ENCODE measurements at places on chromosomes 13 and 19. TPM values are rescaled to one million over a fixed set of nuclear protein-coding genes. Genes with fewer than 3 reads are reported as not detected.

GRCh38 chr13:46088821-46089562, 15.8 kb downstream of the CPB2 start:
- DNase-seq = no peak

DNA sequence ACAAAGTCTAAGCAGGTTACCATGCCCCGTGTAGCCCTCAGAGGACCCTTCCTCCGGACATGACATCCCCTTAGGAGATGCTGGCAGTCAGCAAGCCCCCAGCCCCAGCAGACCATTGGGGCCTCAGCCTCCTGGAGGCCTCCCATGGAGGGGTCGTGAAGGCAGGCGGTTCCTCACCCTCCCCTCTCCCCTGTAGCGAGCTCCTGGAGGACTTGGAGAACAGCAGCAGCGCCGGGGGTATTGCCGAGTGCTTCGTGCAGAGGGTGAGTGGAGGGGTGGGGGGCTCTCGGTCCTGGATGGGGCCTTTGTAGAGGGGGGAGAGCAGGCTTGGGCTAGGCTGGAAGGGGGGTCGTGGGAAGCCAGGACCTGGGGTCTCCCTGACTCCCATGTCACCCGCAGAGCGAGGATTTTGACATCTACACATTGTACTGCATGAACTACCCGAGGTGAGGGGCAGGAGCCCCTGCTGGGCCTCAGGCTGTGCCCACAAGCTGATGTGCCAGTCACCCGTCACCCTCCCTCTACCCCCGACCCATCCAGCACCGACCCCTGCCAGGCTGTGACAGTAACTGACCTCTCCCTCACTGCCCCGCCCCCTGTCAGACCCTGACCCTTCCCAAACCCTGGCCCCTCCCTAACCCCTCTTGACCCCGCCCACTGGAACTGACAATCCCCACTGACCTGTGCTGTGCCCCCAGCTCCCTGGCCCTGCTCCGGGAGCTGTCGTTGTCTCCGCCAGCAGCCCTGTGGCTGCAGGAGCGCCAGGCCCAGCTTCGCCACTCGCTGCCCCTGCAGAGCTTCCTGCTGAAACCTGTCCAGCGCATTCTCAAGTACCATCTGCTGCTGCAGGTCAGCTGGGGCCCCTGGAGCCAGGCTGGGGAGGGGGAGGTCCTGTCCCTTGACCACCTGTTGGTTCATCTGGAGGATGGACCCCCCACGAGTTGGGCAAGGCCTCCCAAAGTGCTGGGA, 4.0 kb downstream of the PLEKHG2 start:
- no peak for DNase-seq

GRCh38 chr13:80866921-80867320, 526.0 kb upstream of the SPRY2 start:
- DNase-seq = peak; percentile 44

GRCh38 chr19:45469945-45470761, 2.4 kb downstream of the FOSB start:
- no peak for DNase-seq

DNA sequence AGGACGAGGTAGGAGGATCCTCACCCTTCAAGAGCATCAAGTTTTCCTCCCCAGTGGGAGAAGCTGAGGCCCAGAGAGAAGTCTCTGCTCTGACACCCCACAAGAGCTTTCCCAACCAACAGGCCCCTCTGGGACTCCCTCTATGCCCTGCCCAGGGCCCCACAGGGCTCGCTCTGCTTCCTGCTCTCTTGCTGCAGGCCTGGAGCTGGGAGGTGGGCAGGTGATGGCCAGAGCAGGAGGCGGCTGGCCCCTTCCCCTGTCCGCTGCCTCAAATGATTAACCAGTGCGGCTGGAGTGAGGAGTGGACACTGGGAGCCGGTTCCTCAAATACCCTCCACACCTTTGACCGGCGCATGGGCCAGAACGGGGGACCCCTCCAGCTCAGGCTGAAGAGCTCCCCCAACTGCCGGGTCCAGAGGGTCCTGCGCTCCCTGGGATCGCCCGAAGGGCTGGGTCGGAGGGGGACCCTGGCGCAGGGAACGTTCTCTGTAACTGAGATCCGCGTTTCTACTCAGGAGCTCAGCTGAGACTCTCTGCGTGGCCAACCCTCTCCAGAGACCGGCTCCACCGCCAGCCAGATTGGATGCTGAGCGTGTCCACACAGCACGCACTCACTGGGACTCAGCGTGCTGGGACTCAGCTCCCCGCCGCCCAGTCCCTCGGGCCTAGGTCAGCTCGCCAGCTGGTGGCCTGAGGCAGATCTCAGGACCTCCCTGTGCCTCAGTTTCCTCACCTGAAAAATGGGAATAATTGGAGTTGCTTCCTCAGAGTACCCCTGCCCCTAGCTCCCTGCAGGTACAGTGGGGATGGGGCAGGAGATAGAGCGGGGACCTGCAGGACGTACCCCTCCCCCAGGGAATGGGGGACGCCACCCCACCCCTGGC, 6.7 kb upstream of the ONECUT3 start:
- no peak for DNase-seq

DNA sequence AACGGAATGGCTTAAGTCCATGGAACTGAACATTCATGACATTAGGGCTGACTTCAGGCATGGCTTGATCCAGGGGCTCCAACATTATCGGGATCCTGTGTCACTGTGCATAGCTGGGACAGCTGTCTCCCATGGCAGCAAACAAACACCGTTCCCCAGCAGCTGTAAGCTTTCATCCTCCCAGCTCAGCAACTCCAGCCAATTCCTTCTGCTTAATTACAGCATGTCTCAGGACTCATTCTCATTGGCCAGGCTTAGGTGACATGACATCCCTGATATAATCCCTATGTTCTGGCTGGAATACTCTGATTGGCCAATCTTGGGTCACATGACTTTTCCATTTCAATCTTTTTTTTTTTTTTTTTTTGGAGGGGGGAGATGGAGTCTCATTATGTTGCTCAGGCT, 10.9 kb upstream of the TLE5 start:
- DNase-seq = peak; percentile 76

DNA sequence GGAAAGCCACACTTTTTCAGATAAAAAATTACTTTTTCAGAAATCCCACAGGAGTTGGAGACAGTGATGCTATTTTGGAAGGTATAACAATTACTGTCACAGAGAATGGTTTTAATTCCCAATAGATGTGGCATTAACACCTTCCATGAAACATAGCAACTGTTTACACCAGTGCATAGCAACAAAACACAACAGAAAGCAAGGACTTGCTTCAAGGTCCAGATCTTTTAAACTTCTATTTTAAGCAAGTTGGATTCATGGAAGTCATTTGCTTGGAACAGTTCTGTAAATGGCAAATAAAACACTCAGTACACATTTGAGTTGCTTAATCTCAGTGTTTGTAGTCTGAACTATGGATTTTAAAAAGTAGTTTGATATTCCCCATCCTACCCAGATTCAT, 385.9 kb upstream of the SPRY2 start:
- DNase-seq = peak; percentile 36

DNA sequence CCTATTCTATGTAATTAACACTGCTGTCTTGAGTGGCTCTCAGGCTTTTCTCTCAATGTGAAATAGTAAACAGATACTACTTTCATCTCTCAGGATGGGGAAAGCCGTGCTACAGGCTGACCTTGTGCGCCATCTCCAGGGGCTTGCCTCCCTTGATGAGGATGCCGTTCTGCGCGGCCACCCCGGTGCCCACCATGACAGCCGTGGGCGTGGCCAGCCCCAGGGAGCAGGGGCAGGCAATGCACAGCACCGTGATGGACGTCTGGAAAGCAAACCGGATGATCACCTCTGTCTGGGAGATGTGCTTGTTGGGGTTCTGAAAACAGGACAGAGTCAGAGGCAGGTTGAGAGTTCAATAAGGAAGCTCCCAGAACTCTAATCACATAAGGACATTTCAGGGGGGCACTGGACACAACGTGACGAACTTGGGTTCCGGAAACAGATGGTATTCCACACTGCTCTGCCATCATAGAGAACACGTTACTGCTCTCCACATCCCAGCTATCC, 65.0 kb downstream of the ATP7B start:
- DNase-seq = no peak

GRCh38 chr19:18450021-18450930, 12.3 kb upstream of the ISYNA1 start:
- DNase-seq = no peak

GRCh38 chr13:32881777-32882145, 134.5 kb upstream of the KL start:
- peak; percentile 12 for DNase-seq

DNA sequence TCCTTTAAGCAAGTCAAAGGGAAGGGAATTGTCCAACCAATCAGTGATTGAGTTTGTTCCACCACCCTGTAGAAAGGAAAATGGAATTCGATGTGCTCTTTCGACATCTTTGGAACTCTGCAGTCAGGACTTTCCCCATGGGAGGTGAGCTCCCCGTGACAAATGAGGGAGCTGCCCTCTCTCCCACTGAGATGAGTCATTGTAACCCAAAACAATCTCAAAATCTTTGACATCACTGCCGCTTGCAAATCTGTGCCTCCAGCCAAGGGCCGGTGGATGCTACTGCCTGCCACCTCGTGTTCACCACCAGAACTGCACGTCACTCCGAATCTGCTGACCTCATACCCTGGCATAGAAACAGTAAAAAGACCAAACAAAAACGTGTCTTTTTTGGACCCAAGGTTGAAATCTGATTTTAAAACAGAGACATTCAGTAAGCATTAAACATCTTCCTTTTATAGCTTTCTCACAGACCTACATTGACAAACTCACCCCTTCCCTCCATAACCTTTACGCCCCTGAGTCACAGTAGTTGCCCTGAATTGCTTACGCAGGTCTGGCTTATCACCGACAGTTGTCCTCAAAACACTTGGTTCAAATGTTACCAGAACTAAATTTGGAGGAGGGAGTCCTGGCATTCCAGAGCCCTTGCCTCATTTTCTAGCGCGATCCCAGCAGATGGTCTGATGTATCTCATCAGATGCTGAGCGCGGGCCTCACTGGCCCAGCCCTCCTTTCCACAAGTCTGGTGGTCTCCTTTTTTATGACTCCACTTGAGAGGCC, 105.2 kb downstream of the COL4A2 start:
- peak; percentile 96 for DNase-seq

DNA sequence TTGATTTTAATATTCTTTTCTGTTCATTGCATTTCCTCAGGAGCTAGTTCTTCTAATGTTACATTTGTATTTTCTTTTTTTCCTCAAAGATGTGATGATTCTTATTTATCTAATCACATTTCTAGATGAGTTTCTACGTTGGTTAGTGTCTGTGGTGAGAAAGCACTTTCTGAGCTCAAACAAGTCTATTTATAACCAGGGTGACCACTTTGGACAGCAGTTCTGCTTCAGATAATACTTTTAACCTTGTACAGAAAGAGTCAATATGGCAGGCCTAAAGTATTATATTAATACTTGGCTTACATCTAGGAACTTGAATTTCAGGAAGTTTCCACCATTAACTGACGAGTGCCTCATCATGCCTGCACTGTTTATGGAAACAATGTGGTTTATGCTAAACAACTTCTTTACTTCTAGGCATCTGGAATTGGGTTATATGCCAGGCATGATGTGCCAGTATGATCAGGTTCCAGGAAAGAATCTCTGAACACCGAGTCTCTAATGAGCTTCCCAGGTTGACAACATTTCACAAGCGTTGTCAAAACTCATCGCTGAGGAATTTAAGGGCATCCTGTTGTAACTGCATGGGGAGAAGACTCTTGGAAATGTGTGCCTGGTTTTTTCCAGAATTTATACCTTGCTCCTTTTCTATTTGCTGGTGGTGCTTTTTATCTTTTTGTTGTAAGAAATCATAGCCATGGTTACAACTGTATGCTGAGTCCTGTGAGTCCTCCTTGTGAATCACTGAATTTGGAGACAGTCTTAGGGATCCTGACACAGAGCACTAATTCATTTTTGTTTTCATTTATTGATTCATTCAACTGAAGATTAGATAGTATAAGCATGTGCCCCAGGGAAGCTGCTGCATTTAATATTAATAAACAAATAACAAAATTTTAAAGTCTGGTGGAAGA, 344.4 kb upstream of the PCDH9 start:
- DNase-seq = peak; percentile 49

- no peak for DNase-seq
These were observed 26.5 kb downstream of the COMP start for GRCh38 chr19:18764591-18765051.

DNA sequence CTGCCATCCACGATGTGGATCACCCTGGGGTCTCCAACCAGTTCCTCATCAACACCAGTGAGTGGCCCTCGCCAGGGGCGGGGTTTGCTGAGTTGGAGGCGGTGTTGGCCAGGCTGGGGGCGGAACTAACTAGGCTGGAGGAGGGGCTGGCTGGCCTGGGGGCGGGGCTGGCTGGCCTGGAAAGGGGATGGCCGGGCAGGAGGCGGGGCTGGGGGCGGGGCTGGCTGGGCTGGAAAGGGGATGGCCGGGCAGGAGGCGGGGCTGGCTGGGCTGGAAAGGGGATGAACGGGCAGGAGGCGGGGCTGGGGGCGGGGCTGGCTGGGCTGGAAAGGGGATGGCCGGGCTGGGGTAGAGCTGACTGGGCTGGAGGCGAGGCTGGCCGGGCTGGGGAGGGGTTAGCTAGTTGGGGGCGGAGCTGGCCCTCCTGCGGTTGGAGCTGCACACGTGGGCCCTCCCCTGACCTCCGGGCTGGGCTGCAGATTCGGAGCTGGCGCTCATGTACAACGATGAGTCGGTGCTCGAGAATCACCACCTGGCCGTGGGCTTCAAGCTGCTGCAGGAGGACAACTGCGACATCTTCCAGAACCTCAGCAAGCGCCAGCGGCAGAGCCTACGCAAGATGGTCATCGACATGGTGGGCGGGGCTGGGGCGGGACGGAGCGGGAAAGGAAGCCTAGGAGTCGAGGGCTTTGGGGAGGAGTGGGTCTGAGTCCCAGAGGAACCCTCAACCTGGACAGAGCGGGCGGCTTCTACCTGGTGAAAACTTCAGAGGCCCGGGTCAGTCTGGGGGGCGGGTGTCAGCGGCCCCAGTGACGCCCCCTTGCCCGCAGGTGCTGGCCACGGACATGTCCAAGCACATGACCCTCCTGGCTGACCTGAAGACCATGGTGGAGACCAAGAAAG, 41.0 kb downstream of the PDE4A start:
- peak; percentile 85 for DNase-seq

The ENOX1 gene
- 9.3 TPM for polyA plus RNA-seq

The KLK8 gene
- not detected for polyA plus RNA-seq

The ESD gene
- polyA plus RNA-seq = 140 TPM

The CEACAM1 gene
- 2.3 TPM for polyA plus RNA-seq

The PRODH2 gene
- polyA plus RNA-seq = not detected

The PCP2 gene
- not detected for polyA plus RNA-seq

The ZNF841 gene
- polyA plus RNA-seq = 9.9 TPM

The PLIN4 gene
- 9.4 TPM for polyA plus RNA-seq

The CYP4F12 gene
- 1.5 TPM for polyA plus RNA-seq

The KLK15 gene
- not detected for polyA plus RNA-seq
